ENCODE measurements at places on chromosomes 6 and 20.

GRCh38 chr20:49460131-49460530, 22.3 kb downstream of the KCNB1 start:
- no peak for DNase-seq

- DNase-seq = no peak
Measured at GRCh38 chr20:12598894-12599293, 409.9 kb upstream of the SPTLC3 start.

- no peak for DNase-seq
Measured at GRCh38 chr6:111468329-111469012, 14.5 kb downstream of the REV3L start.

DNA sequence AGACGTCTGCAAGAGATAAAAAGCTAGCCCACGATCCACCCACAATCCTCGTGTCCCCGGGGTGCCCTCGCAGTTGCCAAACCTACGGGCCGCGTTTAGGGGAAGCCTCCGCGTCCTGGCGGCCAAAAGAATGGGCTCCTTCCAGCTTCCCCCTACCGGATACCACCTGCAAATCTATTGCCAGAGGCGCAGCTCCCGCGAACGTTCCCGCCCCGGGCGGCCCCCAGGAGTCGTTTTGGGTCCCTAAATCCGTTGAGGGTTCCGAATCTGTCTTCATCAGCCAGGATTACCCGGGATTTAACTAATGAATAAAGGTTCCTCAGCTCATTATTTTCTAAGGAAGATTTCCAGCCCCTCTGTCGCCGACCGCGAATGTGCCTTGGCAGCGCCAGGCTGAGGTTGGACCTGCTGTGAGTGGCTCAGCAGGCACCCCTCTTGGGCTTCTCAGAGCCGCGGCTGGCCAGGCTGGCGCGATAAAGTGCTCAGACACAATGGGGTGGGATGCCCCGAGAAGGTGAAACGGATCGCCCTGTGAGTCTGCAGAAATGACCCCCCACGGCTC, 2.8 kb upstream of the VSX1 start:
- no peak for DNase-seq

GRCh38 chr6:117397536-117398227, 28.1 kb downstream of the ROS1 start:
- DNase-seq = no peak

- DNase-seq = peak; percentile 48
Measured at GRCh38 chr6:33384581-33385020, 7.0 kb upstream of the KIFC1 start.

DNA sequence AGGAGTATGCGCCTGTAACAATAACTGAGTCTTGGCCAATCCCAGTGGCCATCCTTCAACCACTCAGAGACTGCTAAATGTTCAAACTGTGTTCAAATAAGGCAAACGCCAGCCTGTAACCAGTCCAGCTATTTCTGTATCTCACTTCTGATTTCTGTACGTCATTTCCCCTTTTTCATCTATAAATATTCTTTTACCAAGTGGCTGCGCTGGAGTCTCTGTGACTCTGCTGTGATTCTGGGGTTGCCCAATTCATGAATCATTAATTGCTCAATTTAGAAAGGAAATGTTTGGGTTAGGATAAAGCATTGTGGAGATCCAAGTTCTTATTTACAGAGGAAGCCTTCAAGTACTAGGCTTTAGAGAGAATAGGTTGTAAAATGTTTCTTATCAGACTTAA, 89.8 kb upstream of the UST start:
- DNase-seq = no peak

DNA sequence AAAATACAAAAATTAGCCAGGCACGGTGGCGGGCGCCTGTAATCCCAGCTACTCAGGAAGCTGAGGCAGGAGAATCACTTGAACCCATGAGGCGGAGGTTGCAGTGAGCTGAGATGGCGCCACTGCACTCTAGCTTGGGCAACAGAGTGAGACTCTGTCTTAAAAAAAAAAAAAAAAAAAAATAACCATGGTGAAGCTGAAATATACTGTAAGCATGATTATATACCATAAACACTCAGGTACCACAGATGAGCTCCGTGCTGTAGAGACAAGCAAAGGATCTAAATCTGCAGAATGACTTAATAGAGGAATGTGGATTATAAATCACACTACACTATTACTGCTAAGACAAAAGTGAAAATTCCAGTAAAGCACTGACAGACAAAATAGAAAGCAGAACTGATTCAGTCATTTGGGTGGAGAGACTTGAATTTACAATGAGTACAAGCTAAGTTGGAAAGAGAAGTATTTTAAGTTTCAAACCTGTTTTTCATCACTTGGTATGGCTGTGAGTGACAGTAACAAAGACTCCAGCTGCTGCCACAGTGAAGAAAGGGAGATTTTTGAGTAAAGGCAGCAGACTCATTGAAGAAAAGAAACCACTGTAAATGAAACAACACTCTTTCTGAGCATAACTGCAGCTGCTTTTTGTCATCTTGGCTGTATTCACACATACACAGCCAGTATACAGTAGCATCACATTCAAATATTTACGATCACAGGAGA, 322.1 kb downstream of the RNGTT start:
- DNase-seq = no peak

DNA sequence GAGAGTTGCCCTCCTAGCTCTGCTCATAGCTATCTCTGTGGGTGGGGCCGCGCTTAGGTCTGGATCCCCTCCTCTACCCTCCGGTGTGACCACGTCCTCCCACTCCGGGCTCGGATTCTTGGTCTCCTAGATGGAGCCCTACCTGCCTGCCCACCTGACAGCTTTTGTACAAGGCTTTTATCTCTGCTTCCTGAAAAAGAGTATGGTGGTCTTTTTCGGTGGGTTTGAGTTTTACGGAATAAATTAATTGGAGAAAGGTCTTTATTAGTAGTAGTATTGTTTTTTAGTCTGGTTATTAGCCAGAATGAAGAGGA, 773 bp downstream of the SMAP1 start:
- no peak for DNase-seq

- DNase-seq = no peak
Measured at GRCh38 chr6:118933855-118934460, 1.0 kb downstream of the MCM9 start.

DNA sequence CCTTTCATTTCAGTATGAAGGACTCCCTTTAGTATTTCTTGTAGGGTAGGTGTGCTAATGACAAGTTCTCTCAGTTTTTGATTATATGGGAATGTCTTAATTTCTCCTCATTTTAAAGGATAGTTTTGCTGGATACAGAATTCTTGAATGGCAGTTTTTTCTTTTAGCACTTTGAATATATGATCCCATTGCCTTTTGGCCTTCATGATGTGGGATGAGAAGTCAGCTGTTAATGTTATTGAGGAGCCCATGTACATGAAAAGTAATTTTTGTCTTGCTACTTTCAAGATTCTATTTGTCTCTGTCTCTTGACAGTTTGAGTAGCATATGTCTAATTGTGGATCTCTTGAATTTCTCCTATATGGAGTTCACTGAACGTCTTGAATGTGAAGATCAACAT, 30.9 kb downstream of the RSPH3 start:
- DNase-seq = no peak

DNA sequence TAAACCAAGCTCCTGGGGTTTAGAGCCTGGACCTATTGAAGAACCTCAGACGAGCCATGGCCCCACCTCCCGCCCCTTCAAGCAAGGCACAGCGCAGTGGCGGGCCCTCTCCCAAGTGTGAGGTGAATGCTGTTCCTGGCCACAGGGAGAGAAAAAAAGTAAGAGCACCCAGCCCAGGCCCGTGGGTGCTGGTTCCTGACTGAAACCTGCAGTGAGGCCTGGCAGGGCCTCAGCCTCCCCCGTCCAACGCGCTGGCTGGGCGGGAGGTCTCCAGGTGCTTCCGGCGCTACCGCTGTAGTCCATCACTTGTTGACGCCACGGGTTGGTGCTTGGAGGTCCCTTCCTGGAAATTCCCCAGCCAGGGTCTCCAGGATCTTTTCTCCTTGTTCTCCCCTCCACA, 5.5 kb upstream of the FAM83C start:
- no peak for DNase-seq

DNA sequence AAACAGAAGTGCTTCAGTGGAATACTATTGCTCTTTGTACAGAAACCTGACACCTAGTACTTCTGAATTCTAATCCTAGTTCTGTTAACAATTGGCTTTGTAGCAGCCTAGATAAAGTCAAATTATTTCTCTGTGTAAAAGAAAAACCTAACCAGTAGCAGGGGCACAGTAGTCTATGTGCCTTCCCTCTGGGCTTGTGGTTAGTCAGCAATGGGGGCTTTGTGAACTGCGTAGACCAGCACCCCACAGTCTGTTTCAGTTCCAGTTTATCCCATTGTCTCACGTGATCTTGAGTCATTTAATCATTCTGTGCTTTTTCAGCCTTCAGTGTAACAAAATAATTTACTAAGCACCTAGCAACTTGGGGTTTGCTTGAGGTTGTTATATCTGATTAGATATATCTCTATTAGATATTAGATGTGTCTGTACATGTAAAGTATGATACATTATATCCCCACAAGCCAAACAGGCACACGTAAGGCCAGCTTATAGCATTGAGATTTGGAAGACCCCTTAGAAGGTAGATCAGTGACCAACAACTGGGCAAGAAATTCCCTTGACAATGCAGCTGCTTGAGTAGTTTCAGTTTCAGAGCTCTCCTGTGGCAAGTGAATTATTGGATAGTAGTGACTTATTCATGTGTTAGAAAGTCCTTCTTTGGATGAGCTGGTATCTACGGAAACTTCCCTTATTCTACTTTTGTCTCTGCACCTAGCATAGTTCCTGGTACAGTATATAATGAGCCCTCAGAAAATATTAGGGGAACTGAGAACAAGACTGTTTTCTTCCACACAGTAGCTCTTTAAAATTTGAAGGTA, 27.9 kb upstream of the CCR6 start:
- no peak for DNase-seq

- no peak for DNase-seq
Measured at GRCh38 chr6:148193063-148193680, 149.5 kb upstream of the SASH1 start.

DNA sequence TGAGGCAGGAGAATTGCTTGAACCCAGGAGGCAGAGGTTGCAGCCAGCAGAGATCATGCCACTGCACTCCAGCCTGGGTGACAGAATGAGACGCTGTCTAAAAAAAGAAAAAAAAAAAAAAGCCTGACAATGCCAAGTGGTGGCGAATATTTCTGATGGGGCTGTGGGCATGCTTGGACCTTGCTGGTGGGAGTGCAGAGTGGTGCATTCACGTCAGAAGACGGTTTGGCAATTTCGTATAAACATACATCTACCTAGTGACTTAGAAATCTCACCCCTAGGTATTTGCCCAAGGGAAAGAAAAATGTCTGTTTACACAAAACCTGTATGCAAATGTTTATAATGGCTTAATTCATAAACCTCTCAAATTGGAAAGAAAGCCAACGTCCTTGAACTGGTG, 33.6 kb downstream of the CTCFL start:
- DNase-seq = no peak

DNA sequence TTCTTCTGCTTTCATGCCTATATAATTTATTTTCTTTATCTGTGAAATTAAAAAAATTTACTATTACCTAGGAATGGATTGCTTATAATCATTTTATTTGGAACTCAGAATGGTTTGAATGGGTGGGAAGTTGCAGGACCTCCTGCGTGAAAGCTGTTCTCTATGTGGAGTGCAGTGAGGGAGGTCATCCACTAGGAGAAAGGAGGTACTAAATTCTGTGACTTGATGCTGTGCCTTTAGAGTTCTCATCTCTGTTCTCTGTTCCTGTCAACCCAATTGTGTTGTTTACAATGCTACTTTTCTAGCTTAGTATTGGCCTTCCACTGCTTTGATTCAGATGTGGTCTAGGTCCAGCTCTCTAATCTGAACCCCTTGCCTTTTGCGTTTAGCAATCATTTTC, 65.0 kb upstream of the HIVEP1 start:
- DNase-seq = no peak

DNA sequence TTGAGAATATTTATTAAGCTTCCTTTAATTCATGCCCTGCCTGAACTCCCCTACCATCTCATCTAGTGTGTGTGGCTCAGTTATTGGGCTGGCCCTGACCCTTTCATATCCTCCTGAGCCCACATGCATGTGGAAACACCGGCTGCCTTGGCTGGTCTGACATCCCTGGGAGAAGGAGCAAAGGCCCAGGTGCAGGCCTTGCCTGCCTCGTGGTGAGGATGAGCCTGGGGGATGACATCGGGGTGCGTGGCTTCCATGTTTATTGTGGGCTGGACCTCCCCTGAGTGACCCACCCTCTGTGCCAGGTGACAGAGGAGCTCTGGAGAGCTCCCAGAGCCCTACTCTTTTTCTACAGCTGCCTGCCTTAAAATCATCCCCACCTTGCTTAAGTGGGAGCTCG, 69.1 kb downstream of the FOXA2 start:
- DNase-seq = no peak

DNA sequence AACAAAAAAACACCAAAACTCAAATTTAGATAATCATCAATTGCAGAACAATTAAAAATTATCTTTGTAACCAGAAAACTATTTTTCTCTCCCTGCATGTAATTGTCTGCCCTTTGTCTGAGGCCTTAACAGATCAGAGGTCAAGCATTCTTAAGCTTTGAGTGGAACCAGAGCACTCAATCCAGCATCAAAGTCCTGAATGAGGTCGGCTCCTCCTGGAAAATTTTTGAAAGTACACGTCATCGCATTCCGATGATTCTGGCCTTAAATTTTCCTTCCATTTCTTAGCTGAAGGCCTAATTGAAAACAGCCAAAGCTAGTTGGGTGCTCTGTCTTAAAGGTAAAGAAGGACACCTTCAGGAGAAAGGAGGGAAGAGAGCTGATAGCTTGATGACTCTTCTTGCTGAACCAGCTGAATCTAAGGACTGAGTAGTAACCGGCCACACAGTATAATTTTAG, 510.2 kb upstream of the SULF2 start:
- DNase-seq = peak; percentile 97

DNA sequence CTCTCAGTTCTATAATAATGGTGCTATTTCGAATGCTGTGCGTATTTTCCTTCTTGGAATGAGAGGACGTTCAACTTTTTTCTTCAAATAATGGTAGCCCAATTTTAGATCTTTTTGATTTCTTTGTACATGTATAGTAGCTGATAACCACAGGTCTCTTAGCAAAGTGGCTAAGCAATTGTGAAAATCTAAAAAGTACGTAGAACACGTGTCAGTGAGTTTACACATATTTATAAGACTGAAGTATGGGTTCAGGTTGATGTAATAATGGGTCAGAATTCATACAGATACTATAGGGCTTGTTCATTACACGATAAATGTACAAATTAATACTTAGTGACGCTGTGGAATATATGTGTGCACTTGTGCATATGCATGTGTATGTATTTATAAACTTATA, 1.3 kb downstream of the SMIM13 start:
- DNase-seq = no peak

DNA sequence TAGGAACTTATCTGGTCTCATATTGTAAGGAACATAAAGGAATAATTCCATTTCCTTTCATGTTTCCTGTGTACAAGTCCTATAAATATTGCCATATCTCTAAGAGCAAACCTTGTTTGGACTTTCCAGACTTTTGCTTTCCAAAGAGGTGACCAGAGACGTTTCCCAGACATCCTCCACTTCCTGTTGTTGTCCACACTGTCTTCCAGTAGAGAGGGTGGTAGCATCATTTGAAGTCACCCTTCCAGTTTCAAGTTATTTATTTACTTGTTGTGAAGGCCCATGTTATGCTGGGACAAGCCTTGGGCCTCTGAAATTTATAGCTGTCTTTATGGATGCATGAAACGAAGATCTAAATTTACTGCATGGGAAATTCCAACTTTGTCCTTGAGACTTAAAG, 10.6 kb upstream of the TGM3 start:
- no peak for DNase-seq

- no peak for DNase-seq
Measured at GRCh38 chr20:1341561-1342265, 12.8 kb upstream of the SDCBP2 start.

Data from kidney capillary endothelial cell (primary cell).